Stimulated activated CD8-positive, alpha-beta memory T cell treated with anti-CD3 and anti-CD28 coated beads, Interleukin-4, amount 100 ng/mL, for 1 hour (primary cell): ENCODE measurements at places on chromosomes 4 and X.

DNA sequence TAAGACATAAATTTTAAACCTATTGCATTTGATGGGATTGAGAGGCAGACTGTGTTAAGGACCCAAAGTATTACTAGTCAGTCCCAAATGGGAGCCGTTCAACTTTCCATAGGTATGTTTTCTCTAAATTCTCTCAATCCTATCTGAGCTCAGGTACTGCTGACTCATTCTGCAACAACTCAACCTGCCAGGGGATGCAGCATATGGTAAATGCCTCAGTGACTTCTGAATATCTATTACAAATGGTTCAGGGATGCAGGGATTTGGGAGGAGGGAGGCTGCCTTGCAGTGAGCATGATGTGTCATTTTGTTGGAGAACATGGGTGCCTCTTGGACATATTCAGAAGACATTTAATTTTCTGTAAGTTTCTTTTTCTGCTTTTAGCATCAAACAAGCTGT, 97.3 kb downstream of the HDAC8 start:
- DNase-seq, result no peak

GRCh38 chr4:133096972-133097371, 52.1 kb upstream of the PCDH10 start:
- no peak for DNase-seq

DNA sequence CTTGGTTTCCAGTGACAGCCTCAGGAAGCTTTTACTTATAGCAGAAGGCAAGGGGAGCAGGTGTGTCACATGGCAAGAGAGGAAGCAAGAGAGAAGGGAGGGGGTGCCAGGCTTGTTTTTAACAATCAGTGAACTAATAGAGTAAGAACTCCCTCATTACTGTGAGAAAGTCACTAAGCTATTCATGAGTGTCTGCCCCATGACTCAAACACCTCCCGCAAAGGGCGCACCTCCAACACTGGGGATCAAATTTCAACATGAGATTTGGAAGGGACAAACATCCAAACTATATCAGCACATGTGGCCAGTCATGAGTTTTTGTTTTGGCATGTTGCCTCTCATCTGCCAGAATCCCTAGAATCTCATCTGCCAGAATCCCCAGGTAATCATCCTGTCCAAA, 183.5 kb upstream of the C1QTNF7 start:
- no peak for DNase-seq

GRCh38 chrX:30570505-30570904, 7.1 kb downstream of the TASL start:
- no peak for DNase-seq

- DNase-seq, result no peak
Observed at GRCh38 chr4:77903186-77903585, 40.6 kb downstream of the MRPL1 start.

- DNase-seq, result no peak
Observed at GRCh38 chr4:151727365-151727764, 33.4 kb downstream of the GATB start.
